ENCODE measurements at places on chromosomes 1 and 21. TPM values are rescaled to one million over a fixed set of nuclear protein-coding genes. Genes with fewer than 3 reads are reported as not detected.

- DNase-seq, result no peak
Observed at GRCh38 chr1:162081316-162081715, 11.8 kb downstream of the NOS1AP start.

DNA sequence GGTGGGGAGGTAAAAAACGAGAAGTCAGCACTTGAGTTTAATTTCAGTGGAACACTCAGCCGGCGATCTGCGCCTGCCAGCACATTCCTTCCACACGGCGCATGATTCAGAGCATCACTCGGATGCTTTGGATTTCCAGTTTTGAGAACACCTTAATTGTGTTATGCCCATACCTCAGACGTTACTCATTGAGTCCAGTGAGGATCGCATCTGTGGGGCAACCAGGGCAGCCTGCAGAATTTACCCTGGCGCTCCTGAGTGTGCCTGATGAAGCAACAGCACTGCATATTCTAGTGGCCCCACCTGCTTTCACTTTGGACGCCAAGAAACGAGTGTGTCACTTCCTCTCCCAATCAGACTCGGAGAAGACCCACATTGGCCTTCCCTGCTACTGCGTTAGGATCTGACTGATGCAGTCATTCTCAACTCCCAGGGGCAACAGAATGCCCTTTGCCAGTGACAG is 19.9 kb downstream of the FAM89A start:
- DNase-seq, result no peak

- peak; percentile 57 for DNase-seq
Observed at GRCh38 chr1:15180189-15180588, 26.6 kb downstream of the TMEM51 start.

DNA sequence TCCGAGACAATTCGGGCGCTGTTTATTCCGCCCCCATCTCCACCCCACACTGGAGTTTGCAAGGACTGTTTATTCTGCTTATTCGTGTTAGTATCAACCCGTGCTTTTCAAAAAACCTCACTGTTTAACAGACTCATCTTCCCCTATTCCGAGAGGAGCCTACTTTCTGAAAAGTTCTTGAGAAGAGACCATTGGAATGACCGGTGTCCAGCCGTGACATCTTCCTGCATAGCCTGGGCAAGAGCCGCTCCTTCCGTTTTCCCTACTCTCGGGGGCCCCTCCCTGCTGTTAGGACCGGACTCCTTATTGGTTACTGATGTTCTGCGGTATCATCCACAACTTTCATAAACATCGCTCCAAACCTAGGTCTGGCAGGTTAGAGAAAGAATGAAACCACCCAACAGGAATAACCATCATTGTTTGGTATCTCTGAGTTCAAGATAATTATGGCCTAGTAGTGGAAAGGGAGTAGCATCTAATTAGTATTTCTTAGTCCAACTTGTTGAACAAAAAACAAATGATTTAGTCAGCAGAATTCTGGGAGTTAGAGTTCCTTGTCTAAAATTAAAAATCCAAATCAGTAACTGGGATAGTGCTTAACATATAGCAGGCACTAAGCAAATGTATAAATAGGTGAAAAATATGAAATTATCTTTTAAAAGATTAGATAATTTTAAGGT is 837 bp downstream of the STXBP3 start:
- DNase-seq, result peak; percentile 40

Gene KIF21B
- 127 TPM for total RNA-seq

DNA sequence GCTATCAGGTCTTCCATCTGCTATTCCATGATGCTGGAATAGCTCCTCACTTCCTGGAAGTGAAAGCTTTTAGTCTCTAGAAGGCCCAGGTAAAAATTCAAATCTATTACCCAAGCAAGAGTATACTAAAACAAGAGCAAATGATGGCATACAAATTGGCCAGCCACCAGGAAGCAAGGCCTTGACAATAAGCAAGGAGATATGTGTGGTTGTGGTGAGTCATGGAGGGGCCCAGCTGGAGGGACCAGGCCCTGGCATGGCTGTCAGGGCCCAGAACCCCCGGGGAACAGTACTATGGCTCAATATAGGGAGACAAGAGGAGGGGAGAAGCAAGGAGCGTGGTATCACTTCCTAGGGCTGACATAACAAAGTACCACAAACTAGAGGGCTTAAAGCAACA is 358.7 kb downstream of the RRAGC start:
- DNase-seq, result no peak

GRCh38 chr1:198771563-198772153 is 132.8 kb downstream of the PTPRC start:
- no peak for DNase-seq

Gene SPRR1B
- total RNA-seq, result not detected

Data from frontal cortex (tissue), 4 donors.